Activated CD4-positive, alpha-beta T cell treated with anti-CD3 and anti-CD28 coated beads for 4 hours (primary cell): ENCODE measurements at places on chromosomes 4 and X.

DNA sequence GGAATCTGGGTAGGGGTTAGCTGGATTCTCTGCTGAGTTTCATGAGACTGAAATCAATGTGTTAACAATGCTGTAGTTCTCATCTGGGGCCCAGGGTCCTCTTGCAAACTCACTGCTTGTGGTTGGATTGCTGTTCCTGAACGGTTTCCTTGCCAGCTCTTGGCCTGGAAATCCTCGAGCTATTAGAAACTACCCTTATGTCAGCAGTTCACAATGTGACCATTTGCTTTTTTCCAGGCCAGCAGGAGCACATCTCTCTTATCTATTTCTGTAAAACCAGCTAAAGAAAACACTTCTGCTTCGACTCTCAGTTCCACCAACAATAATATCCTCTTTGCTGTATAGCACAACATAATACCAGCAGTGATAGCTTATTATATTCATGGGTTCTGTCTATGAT, 140.1 kb upstream of the TRAM1L1 start:
- no peak for DNase-seq

GRCh38 chr4:68951806-68952585, 392 bp upstream of the UGT2A3 start:
- DNase-seq, result no peak

DNA sequence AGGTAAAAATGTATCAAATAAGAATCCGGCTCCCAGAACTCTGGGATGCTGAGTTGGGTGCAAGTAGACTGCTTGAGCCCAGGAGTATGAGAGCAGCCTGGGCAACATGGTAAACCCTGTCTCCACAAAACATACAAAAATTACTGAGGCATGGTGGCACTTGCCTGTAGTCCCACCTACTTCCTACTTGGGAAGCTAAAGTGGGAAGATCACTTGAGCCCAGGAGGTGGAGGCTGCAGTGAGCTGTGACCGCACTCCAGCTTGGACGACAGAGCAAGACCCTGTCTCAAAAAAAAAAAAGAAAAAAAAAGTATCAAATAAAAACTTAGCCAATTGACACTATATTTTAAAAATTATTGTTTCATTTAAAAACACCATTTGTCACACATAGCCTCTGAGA, 84.4 kb downstream of the FBXW7 start:
- DNase-seq, result no peak

DNA sequence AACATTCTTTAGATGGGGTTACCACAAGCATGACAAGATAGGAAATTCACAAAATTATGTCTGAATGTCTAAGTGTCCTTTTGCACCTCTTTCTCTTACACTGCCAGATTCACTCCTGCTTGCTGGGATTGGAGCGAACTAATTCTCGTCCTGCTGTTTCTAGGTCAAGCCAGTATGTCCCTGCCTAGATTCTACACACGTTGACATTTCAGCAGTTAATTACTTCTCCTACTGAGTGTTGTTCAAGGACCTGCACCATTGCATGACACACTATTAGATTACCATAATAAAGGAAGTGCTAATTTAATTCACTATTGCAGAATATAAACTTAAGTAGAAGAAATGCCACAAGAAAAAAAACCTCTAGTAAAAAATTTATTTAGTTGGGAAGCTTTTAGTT, 1911.7 kb downstream of the PCDH7 start:
- DNase-seq, result no peak

DNA sequence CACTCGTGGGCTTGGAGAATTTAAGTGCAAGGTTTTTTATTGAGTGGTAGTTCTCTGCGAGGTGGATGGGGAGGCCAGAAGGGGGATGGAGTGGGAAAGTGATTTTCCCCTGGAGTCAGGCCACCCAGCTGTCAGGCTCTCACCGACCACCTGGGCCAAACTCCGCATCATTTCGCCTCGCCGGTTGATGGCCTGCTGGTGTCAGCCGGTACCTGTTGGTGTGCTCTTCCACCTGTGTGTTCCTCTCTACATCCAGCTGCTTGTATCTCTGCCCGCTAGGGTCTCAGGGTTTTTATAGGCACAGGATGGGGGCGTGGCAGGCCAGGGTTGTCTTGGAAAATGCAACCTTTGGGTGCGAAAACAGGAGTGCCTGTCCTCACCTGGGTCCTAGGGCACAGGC, 200.9 kb downstream of the DACH2 start:
- no peak for DNase-seq

GRCh38 chr4:176805155-176805554, 12.4 kb upstream of the VEGFC start:
- DNase-seq, result no peak

DNA sequence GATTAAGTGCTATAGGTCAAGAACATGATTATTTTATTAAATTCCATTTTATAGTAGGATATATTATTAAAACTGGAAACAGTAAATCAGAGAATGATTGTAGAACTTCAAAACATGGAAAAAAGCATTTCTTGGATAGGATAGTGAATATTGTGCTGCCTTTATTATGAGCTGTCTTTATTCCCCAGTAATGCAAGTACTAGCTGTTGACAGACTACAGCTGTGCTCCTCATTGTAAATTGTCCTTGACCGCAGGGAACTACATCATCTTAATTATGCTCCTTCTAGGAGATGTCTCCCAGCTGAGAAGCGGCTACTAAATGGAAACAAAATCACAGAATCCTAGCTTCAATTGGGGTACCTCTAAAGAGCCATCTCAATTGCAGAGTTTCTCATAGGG, 1457.2 kb upstream of the PCDH7 start:
- no peak for DNase-seq

DNA sequence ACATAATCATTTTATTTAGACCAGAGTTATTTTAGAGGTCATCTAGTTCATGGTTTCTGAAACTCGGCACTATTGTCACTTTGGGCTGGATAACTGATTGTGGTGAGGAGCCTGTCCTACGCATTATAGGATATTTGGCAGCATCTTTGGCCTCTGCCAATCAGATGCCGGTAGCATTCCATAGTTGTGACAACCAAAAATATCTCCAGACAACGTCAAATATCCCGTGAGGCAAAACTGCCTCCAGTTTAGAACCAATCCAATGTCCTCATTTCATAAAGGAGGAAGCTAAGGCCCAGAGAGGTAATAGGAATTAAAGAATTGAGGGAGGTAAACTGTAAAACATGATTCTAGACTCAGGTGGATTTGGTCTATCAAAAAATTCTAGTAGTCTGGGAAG, 6.1 kb downstream of the ZMAT1 start:
- no peak for DNase-seq

- DNase-seq, result no peak
Observed at GRCh38 chr4:41473176-41473575, 64.8 kb upstream of the LIMCH1 start.

GRCh38 chr4:53003959-53004358, 141.8 kb downstream of the RASL11B start:
- no peak for DNase-seq

DNA sequence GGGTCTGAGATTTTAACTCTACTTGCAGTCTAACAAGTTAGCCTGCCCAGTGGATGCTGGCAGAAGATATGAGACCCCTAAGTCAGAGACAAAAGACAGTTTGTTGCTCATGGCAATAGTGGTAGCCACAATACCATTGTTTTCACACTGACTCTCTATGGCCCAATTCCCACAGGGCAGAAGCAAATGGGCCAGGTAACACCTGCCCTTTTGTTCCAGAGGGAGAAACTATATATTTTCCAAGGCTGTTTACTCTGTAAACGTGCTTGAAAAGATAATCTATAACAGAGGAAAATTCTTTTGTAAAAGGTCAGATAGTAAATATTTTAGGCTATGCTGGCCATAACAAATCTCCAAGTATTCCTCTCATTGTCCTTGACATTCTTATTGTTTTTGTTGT, 57.2 kb upstream of the NPNT start:
- no peak for DNase-seq

- no peak for DNase-seq
Observed at GRCh38 chrX:36388901-36389300, 469.4 kb downstream of the CFAP47 start.

GRCh38 chr4:30879855-30880598, 159.9 kb downstream of the PCDH7 start:
- DNase-seq, result no peak

DNA sequence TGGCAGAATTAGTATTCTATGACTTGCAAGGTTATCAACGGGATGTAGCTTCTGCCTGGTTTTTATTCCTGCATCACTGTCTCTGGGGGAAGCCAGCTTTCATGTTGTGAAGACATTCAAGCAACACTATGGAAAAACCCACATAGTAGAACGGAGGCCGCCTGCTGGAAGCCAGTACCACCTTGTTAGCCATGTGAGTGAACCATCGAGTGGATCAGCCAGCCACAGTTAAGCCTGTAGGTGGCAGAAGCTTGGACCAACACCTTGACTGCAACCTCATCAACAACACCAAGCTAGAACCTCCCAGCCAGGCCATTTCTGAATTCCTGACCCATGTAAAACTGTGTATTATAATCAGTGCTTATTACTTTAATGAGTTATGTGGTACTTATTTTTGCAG, 538.2 kb downstream of the KCNIP4 start:
- no peak for DNase-seq

GRCh38 chr4:80219301-80220025, 22.2 kb downstream of the PRDM8 start:
- no peak for DNase-seq

DNA sequence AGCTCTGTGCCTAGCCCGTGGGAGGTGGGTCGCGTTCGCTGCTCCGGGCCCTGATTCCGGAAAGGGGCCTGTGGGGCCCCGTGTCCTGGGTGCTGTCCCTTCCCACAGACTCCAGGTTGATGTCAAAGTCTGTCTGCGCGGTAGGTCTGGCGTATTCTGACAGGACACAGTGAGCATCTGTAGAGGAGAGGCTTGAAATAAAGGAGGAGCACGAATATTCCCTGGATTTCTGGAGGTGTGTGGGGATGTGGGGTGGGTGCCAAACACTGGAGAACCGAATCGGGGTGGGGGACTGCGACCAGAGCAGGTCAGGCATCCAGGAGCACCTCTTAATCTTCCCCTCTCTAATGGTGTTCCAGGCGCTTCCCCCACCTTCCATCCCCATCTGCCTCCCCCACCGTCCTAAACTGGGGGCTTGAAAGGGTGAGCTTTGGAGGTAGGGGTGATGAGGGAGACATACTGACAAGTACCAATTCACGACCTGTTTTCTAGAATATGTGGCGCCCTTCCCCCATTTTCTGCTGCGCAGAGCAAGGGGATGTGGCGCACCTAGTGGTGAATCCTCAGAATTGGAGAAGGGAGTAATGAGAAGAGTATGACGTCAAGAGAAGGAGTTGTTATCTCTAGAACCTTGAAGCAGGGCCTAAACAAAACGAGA, 877 bp downstream of the GPRASP1 start:
- DNase-seq, result peak; percentile 55

DNA sequence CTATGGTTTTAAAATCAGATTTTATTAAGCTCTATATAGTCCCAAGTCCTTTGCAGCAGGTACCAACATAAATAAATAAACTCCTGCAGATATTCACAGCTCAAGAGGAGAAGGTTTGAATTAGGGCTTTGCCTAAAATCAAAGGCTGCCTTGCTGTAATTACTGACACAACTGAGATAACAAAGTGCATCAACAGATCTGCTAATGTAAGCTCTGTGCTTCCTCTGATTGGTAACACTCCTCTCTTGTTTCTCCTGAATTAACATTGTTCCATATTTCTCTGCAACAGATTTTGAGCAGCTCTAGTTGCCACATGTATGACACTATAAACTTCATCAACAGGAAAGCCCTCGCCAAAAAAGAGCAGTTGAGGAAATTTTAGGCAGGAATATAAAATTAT, 193.6 kb downstream of the SLC39A8 start:
- DNase-seq, result no peak

DNA sequence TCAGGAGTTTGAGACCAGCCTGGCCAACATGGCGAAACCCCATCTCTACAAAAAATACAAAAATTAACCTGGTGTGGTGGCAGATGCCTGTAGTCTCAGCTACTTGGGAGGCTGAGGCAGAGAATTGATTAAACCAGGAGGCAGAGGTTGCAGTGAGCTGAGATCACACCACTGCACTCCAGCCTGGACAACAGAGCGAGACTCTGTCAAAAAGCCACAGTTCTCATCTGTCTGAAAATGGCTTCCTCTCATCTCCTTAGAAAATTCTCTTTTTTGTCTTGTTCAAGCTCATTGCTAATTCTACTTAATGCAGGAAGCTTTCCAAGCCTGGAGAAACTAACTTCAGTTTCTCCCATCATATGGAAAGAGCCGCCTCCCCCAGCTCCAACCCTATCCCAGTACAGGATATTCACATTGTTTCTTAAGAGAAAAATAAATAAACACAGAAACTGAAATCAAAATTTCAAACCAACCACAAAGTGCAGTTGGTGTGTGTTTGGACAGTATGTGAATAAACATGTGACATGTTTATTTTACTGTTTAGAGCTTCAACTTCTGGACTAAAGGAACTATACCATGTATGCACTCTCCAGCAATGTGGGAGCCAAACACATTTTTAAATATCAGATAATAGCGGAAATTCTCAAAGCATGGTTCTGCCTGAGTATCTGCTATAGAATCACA, 55.0 kb upstream of the GAB1 start:
- DNase-seq, result no peak

DNA sequence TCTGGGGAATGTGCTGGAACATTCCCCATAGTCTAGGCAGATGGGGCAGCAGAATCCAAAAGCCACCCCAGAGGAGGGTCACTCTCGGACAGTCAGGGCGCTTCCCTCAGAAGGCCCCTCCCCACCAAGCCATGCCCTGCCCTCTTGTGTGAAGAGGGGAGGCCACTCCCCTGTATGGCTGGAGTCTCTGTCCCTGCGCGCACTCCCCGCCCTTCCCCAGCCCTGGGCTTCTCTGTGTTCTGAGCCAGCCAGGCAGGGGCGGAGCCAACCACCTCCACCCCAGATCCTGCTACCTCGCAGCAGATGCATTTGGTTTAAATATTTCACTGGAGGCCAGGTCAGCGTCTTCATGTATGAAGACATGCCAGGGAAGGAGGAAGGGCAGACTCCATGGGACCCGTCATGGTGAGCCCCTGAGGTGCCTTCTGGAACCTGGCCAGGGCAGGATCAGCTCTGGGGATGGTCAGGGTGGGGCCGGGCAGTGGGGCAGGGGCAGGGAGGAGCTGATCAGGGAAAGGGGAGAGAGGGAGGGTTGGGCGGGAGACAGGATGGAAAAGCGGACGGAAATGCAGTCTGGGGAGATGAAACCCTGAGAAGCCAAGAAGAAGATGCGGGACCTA, 107.3 kb downstream of the ADRA2C start:
- DNase-seq, result no peak

GRCh38 chr4:81966676-81967075, 407.1 kb downstream of the HNRNPD start:
- no peak for DNase-seq

DNA sequence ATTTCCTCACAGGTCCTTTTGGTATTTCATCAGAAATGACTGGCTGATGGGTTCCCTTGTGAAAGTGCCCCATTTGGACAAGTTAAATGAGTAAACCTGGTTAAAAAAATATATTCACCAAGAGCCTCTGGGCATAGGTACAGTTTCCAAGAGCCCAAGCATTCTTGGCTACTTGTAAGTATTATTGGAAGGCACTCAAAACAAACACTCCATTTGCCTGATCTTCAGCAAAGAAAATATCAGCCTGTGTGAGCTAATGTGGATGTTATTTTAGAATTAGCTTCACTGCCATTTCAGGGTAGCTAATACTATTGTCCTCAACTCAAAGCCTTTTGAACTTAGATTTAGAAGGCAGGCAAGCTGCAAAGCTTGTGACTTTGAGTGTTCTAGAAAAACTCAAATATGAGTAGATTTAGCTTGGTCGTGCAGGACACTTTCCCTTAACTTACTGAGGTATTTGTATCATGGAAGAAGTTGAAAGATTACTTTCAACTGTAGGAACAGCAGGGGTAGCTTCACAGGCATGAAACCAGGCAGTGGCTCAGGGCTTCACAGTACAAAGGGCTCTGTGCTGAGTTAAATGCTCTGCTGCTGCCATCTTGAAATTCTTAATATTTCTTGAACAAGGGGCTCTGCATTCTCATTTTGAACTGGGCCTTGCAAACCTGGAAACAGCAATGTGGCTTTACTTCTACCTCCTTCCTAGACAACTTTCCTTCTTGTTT, 177.2 kb downstream of the AMELX start:
- no peak for DNase-seq
